ENCODE measurements at places on chromosomes 12 and 14. TPM values are rescaled to one million over a fixed set of nuclear protein-coding genes. Genes with fewer than 3 reads are reported as not detected.

LRRC10 gene
- not detected for total RNA-seq

CFAP54 gene
- total RNA-seq, result 3.0 TPM

KRT74 gene
- not detected for total RNA-seq

CLEC14A gene
- 41.1 TPM for total RNA-seq

All from esophagus muscularis mucosa (tissue), 4 donors.